Right renal pelvis (tissue), 4 donors: ENCODE measurements at places on chromosomes 1 and 21. TPM values are rescaled to one million over a fixed set of nuclear protein-coding genes. Genes with fewer than 3 reads are reported as not detected.

- no peak for DNase-seq
These were observed 47.3 kb upstream of the SSX2IP start for GRCh38 chr1:84737590-84737989.

DNA sequence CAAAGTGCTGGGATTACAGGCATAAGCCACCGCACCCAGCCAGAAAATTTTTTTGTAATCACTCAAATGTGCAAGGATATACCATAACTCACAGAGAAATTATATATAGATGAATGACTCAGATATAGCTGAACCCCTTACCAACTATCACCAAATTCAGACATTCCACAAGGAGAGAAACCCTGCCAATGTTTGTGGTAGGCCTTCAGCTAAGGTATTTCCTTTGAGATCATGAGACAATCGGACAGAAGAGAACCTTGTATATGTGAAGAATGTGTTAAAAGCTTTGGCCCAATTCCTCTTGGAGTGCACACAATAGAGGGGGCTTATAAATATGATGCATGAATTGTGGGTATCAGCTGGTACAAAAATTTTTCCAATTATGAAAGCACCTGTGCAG is 50.7 kb downstream of the ZNF684 start:
- DNase-seq, result no peak

GRCh38 chr1:151475175-151475574 is 15.9 kb upstream of the POGZ start:
- DNase-seq, result no peak

DNA sequence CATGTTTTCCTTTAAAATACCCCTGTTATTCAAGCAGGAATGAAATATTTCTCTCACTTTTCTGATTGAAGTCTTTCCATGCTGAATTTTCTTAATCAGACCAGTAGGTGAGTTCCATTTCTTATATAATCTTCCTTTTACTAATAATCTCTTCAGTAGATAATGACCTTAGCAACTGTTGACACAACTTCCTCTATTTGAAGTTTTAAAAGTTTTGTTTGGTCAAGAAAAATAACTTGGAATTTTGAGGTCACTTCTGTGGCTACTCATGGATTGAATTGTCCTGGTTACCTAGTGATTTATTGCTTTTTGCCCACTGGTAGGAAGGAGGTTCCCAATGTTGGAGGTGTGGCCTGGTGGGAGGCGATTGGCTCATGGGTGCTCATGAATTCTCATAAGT is 70.6 kb upstream of the PAXBP1 start:
- DNase-seq, result no peak

DNA sequence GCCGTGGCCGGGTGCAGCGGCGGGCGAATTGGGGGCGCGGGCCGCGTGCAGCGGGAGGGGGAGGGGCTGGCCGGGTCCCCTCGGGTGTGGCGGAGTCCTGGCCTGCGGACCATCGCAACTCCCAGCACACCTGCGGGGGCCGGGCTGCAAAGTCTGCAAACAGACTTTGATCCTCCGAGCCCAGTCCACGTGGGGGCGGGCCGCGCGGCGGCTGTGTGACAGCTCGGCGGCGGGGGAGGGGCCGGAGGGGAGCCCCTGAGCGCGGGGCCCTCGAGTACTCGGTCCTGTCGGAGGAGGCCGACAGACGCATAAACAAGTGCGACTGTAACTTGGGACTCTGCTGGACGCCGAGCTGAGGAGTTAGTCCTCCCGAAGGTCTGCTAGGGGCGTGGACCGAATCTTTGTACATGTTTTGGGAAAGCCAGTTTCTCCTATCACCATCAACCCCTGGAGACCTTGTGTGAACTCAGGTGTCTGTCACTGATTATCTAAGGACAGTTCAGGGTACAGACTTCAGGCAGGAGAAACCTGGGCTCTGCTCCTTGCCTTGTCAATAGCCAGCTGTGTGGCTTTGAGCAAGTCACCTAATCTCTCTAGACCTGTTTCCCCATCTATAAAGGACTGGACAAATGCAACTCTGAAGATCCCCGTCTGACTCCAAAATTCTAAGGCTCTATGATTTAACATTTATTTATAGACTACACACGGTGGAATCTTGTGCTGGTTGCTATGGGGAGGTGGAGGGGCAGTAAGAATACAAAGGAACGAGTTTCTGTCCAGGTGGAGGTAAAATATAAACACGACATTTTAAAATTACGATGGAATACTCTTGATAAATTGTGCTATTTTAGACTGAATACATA is 710 bp upstream of the SLC30A1 start:
- DNase-seq, result no peak

- no peak for DNase-seq
These were observed 667 bp upstream of the NID1 start for GRCh38 chr1:236065509-236066005.

- no peak for DNase-seq
These were observed 217.8 kb upstream of the ZRANB2 start for GRCh38 chr1:71298633-71299032.

DNA sequence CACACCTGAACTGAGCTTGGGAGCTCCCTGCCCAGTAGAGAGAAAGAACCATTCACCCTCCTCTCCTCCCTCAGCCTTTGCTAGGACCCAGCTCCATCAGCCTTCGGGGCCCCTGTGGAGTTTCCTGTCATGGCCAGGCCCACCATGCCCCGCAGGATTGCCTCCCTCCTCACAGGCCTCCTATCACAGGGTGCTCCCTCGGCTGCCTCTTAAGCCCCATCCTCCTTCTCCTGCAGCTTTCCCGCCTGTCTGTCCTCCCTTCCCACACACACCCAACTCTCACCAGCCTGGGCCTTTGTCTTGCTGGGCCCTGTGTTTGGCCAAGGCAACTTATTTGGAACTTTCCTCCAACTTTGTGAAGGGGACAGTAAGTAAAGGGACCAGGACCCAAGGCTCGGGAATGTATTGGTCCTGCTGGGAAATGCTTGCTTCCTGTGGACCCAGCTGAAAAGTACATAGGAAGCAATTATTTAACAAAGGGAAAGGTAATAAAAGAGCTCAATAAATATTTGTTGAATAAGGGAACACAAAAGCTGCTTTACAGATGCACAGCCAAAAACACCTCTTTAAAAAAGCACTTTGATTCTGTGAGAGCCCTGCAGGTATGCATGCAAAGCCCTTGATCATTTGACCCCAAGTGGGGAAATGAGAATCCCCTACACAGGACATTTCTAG is 31.6 kb upstream of the TENT5C start:
- no peak for DNase-seq

DNA sequence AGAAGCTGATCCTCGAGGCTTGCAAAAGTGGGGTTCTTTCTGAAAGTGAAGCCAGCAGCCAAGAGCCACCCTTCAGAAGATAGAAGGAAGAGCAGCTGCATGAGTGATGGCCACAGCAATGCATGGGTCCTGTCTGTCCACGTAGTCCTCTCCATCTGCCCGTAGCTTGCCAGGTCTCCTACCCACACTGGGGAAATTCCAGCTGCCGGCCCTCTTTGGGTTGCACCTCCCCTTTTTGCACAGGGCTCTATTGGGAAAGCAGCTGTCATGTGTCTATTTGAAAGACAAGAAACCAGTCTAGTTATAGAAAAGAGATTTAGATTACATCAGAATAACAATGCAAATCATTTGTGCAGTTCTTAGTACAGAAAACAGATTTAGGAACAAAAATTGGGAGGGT is 204.4 kb downstream of the GIPC2 start:
- no peak for DNase-seq

The LCE3B gene
- polyA plus RNA-seq, result not detected

The RNF2 gene
- 63.7 TPM for polyA plus RNA-seq

The IL22RA1 gene
- 4.8 TPM for polyA plus RNA-seq

The FNBP1L gene
- 124 TPM for polyA plus RNA-seq

The HPCAL4 gene
- polyA plus RNA-seq, result 1.7 TPM

The AMY1A gene
- 0.26 TPM for polyA plus RNA-seq

The SPRR2B gene
- not detected for polyA plus RNA-seq
